Activated CD8-positive, alpha-beta T cell treated with anti-CD3 and anti-CD28 coated beads, Interleukin-2, amount 10 ng/mL, durations not matched to agents 7 days and 5 days (primary cell): ENCODE measurements at places on chromosomes 2 and 18. TPM values are rescaled to one million over a fixed set of nuclear protein-coding genes. Genes with fewer than 3 reads are reported as not detected.

DNA sequence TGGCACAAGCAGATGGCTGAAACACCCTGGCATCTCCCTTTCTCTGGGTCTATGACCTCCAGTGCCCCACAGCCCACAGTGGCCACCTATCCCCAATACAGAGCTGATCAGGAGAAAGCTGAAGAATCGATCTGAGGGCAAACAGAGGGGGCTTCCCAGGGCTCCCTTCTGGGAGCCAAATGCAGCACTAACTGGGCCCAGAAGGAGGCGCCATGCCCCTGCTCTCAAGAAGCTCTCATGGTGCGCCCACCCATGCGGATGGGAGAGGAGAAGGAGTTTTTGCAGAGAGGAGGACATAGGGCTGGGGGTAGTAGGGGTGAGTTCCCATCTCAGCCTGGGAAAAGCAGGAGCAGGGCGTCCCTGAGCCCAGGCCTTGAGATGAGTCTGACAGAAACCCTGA is 787.3 kb upstream of the RAB6C start:
- no peak for DNase-seq

GRCh38 chr18:40875101-40875615 is 1079.9 kb upstream of the PIK3C3 start:
- DNase-seq: no peak

DNA sequence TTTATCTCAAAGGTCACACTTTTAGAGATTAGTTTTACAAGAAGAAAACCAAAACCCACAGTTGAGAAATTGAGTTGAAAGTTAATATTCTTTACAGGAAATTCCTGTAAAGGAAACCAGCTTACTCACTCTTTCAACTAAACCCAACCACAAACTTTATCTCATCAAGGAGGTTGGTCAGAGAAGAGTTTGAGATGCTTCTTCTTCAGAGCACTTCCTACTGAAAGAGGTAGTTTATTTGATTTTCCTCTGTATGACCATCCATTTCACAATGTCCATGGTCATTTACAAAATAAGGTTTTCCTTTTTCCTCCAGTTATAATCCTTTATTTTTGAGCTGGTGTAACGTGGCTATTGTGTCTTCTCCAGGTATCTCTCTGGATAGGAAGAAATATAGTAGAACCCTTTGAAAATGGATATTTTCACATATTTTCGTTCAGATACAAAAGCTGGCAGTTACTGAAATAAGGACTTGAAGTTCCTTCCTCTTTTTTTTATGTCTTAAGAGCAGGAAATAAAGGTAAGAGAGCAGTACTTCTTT is 4.5 kb upstream of the IL18RAP start:
- DNase-seq: peak; percentile 46

Gene LGALSL
- total RNA-seq: 0.73 TPM

- no peak for DNase-seq
These were observed 73.3 kb upstream of the FOSL2 start for GRCh38 chr2:28319118-28320008.

DNA sequence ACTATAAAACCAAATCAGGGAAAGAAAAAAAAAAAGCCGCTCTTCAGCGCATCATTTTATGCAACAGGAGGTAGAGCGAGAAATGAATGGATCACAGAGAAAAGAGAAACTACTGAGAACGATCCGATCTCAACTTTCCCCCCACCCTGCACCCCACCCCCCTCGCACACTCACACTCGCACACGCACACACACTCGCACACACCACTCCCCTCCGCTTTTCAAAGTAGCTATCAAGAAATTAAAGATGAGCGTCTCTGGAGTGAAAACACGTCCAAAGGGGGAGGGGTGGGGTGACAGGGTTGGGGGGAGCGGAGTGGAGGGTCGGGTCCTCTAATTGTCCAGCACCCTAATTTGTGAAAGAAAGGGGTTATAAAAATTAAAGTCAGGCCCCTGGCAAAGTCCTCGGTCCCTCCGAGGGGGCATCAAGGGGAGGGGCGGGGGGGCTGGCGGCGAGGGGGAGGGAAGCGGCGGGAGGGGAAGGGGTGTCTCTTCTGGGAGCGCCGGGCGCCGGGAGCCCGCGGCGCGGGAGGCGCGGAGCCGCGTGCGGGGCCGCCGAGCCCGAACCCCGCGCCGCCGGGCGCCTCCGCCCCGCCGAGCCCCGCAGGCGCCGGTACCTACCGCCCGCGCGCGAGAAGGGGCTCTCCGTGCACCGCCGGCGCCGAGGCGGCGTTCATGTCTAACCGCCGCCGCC is 428 bp downstream of the TCF4 start:
- no peak for DNase-seq

GRCh38 chr18:49412679-49413078 is 47.8 kb downstream of the DYM start:
- no peak for DNase-seq

GRCh38 chr2:240512666-240513535 is 44.9 kb downstream of the ANKMY1 start:
- DNase-seq: no peak

Gene XDH
- total RNA-seq: not detected

- DNase-seq: no peak
These were observed 422.4 kb downstream of the DSEL start for GRCh38 chr18:67094123-67094522.

Gene KLHL14
- total RNA-seq: not detected

- DNase-seq: no peak
These were observed 4.2 kb upstream of the HOXD13 start for GRCh38 chr2:176088048-176088936.

GRCh38 chr2:178246696-178247095 is 52.4 kb downstream of the OSBPL6 start:
- DNase-seq: no peak

- no peak for DNase-seq
These were observed 582 bp upstream of the RAB31 start for GRCh38 chr18:9707381-9708056.

GRCh38 chr2:187920511-187920910 is 366.3 kb upstream of the TFPI start:
- DNase-seq: no peak

- DNase-seq: no peak
These were observed 28.6 kb downstream of the TEX44 start for GRCh38 chr2:231621051-231621879.

DNA sequence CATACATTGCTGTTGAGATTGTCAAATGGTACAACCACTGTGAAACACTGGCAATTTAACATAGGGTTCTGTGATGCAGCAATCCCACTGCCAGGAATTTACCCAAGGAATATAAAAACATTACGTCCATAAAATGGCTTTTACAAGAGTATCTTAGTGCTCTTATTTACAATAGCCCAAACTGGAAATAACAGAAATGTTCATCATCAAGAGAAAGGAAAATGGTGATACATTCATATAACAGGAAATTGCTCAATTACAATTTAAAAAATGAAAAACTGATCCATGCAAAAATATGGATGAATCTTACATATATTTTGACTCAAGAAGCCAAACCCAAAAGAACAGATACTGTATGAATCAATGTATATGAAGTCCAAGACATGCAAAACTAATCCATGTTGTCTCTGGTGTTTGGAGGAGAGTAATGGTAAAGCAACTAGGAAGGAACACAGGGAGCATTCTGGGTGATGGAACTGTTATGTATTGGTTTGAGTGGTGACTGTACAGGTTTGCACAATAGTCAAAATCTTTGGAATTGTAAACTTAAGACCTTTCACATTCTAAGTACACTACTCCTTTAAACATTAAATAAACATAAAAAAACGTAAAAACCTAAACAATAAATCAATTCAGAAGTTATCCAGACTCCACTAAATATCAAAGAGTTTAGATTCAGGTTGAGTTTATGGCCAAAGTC is 104.8 kb upstream of the WDR75 start:
- DNase-seq: no peak

Gene ABCG5
- total RNA-seq: not detected

- no peak for DNase-seq
These were observed 39.2 kb upstream of the ZNF385B start for GRCh38 chr2:179900655-179901054.

Gene MAP3K19
- not detected for total RNA-seq

Gene AQP12A
- total RNA-seq: not detected

DNA sequence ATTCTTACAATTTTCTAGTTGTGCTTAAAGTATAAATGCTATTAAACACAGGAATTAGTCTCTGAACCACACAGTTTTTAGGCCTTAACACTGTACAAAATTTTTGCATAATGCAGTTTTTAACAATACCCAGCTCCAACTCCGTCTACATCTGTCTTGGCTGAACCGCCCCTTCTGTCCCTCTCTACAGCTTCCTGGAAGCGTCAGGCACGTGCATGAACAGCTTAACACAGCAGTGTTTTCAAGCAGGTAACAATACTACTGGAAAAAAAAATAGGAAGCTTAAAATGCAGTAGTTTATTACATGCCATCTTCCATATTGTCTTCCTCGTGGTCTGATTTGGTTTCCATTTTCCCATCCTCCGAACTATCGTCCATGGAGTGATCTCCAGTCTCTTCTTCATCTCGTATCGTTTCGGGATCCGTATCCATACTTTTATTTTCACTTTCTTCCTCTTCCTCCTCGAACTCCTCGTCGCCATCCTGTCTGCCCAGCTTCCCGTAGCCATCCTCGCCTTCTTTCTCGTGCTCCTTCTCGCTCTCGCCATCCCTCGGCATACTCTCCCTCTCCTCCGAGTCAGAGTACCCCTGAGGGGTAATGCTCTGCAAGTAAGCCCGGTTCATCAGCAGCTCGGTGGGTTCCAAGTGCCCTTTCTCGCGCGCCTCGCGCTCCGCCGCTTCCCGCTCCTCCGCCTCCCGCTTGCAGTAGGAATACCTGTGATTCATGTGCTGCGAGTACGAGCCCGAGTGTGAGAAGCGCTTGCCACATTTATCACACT is 130.6 kb downstream of the ZEB2 start:
- no peak for DNase-seq

DNA sequence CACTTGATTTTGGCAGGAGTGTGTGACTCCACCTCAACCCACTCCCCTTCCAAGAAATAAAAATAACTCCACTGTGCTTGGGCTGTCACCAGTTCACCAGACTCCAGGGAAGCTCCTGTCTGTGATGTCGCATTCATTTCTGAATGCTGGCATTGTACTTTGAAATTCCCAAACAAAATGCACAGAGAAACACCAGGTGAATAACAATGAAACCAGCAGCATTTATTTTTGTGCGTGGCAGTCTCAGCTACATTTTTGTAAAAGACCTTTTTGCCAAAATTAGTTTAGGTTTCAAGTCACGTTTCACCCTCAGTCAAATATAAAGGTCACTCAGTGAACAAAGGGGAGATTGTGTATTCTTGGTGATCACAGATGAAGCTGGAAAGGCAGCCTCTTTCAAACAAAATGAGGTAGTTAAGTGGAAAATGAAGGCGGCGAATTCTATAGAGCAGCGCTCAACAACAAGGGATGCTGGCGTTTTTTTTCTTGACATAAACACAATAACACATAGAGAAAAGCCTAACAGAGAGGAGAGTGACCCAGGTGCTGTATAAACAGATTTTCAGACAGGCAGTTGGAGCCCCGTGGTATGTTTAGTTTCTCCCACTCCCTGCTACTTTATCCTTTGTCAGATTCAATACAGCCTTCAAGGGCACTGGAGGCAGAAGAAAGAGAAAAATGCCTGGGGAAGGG is 210.3 kb upstream of the GCFC2 start:
- DNase-seq: no peak

DNA sequence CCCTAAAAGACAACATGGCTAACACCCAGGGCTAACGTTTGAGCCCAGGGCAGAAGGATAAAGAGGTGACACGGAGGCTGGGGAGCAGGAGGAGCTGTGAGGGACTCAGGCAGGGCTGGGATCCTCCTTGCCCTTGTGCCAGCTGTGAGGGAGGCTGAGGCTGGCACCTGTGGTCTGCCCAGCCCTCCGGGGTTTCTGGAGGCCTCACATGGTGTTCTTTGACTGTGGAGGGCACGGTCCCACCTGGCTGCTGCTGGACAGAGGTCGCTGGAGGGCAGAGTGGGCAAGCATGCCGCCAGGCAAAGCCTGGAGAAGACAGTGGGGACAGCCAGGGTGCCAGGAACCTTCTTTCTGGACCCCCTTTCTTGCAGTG is 26.8 kb upstream of the CNNM3 start:
- no peak for DNase-seq

Gene MAP2
- not detected for total RNA-seq

- DNase-seq: no peak
These were observed 100.2 kb upstream of the CSRNP3 start for GRCh38 chr2:165369131-165369897.

Gene LDLRAD4
- total RNA-seq: 35.7 TPM

Gene HOXD11
- total RNA-seq: not detected

GRCh38 chr2:58052978-58053377 is 6.4 kb downstream of the VRK2 start:
- no peak for DNase-seq

GRCh38 chr2:221142341-221142740 is 429.8 kb downstream of the EPHA4 start:
- DNase-seq: no peak

GRCh38 chr2:108257757-108258331 is 18.1 kb downstream of the SULT1C3 start:
- no peak for DNase-seq

- DNase-seq: no peak
These were observed 24.7 kb upstream of the NRP2 start for GRCh38 chr2:205657579-205657978.
